ENCODE measurements at places on chromosomes 16 and 17. TPM values are rescaled to one million over a fixed set of nuclear protein-coding genes. Genes with fewer than 3 reads are reported as not detected.
A peak's percentile ranks its signal among the peaks of the same experiment; 100 is the strongest.

AOC3 gene
- 17.6 TPM for polyA plus RNA-seq

GRCh38 chr17:16938496-16939207 is 33.3 kb downstream of the TNFRSF13B start:
- H3K36me3 ChIP-seq = no peaks in the 10 kb centered on the region
- no peak overlapping the region for H3K4me3 ChIP-seq
- DNase-seq = peak; percentile 35
- peaks cover 22% of the 10 kb centered on the region for H3K4me1 ChIP-seq
- H3K27ac ChIP-seq = no peak overlapping the region

EPOP gene
- 0.38 TPM for polyA plus RNA-seq

DNA sequence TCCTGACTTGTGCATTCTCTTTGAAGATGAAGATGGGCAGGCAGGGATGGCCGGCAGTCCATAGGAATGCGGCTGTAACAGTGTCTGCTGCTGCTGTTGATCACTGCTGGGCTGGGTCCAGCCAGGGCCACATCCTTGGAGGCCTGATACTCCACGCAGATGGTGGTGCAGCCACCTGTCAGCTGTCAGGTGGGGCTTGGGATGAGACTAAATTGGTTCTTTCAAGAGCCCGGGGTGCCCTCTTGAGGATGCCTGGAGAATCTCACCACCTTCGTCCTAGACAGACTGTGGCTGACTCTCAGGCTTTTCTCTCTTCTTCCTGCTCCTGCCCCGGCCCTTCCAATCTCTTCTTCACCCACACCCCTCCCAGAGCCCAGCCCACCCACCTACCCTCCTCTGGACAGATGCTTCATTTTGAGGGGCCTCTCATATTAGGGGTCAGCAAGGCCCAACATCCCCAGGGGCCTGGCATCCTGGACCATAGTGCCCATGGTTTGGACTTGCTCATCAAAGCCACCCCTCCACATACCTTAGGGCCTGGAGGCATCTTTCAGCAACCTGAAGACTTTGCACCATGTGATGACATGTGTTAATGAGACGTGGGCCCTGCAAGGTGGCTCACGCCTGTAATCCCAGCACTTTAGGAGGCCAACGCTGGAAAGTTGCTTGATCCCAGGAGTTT is 19.1 kb downstream of the OSBPL7 start:
- H3K36me3 ChIP-seq = peaks cover 9% of the 10 kb centered on the region
- peaks cover 11% of the 10 kb centered on the region for H3K4me1 ChIP-seq
- H3K27ac ChIP-seq = no peak overlapping the region
- H3K4me3 ChIP-seq = no peak overlapping the region
- H3K27me3 ChIP-seq = peaks cover 2% of the 10 kb centered on the region

- H3K27me3 ChIP-seq = no peaks in the 10 kb centered on the region
- DNase-seq = no peak
- H3K4me1 ChIP-seq = peaks cover 39% of the 10 kb centered on the region
- H3K36me3 ChIP-seq = peaks cover 79% of the 10 kb centered on the region
- no peak overlapping the region for H3K4me3 ChIP-seq
- H3K27ac ChIP-seq = no peak overlapping the region
These were observed 21.6 kb downstream of the LASP1 start for GRCh38 chr17:38891441-38891840.

AGRP gene
- not detected for polyA plus RNA-seq

GRCh38 chr16:70692873-70693671 is 7.2 kb upstream of the MTSS2 start:
- DNase-seq = peak; percentile 91
- peak overlapping the region; percentile 98 for H3K27ac ChIP-seq
- H3K36me3 ChIP-seq = peaks cover 14% of the 10 kb centered on the region
- H3K27me3 ChIP-seq = no peaks in the 10 kb centered on the region

DNA sequence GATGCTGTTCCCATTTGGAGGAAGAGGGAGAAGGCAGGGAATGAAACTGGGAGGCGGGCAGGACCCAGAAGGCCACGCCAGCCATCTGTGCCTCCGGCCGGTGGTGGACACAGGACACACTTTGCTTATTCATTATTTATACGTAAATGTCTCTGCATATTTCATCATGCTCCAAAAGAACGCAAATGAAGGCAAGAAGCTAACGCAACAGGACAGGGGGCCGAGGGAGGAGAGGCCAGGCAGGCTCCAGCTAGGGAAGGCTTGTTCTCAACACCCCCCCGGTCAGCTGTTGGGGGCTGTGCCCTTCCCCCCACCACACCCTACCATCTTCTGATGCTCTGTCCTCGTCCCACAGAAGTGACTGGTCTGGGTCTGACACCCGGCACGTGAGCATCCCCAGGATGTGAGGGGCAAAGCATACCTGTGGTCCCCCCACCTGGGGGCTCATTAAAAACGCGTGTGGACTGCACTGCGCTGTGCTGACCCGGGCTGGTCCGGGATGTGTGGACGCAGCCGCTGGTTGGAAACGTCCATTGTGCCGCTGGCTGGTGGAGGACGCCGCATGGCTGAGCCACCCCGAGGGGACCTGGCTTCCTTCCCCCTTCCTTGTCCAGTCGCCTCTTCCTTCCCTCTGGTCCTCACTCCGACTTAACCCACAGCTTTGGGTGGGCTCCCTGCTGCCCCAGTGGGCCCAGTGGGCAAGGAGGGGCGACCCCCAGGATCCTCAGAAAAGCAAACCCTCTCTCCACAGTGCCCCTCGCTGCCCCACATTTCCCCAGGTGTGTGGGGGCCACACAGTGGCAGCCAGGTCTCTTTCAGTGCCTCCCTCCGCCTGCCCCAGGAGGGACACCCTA is 46.4 kb upstream of the ENPP7 start:
- no peaks in the 10 kb centered on the region for H3K36me3 ChIP-seq
- H3K27ac ChIP-seq = no peak overlapping the region
- no peak for DNase-seq
- no peaks in the 10 kb centered on the region for H3K4me1 ChIP-seq

DNA sequence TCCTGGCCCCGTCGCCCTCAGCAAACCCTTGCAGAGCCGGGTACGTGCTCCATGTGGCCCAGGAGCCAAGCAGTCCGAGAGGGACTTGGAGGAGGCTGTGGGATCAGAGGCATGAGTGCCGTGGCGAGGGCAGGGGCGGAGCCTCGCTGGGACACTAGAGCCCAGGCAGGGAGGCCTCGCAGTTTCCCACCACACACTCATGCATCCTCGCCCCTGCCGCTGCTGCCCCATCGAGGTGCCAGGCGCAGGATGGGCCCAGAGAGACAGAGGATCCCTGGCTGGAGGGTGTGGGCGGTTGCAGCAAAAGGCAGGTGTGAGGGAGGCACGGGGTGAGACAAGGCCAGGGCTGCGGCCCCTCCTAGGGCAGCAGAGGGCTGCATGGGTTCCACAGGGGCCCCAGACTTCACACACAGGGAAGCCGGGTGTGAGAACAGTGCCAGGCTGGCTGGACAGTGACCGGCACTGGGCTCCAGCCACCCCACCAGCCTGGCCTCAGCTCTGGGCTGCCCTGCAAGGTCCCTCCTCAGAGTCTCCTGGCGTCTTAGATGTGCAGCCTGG is 7.7 kb downstream of the BCAR1 start:
- no peak overlapping the region for H3K4me3 ChIP-seq
- H3K27me3 ChIP-seq = no peaks in the 10 kb centered on the region
- H3K36me3 ChIP-seq = peaks cover 46% of the 10 kb centered on the region
- no peak for DNase-seq
- peaks cover 96% of the 10 kb centered on the region for H3K4me1 ChIP-seq
- H3K27ac ChIP-seq = peak overlapping the region; percentile 95

KRTAP4-6 gene
- not detected for polyA plus RNA-seq

GRCh38 chr16:25198021-25198420 is 18.7 kb upstream of the AQP8 start:
- no peaks in the 10 kb centered on the region for H3K27me3 ChIP-seq
- H3K36me3 ChIP-seq = no peaks in the 10 kb centered on the region
- no peak overlapping the region for H3K27ac ChIP-seq

DNA sequence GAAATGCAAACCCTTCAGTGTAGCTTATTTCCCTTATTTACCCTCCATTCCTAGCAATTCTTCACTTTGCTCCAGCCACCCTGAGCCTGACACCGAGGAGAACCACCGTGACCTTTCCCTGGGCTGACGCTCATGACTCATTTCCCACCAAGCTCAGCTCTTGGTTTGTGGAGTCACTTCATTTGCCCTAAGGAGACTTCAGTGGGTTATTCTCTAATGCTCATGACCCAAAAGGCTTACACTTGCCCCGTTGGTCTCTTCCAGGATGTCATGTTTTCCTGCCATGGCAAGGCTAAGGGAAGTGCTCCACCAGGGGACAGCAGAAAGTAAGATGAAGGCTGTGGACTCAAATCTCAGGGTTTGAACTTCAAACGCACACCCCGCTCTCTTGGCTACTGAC is 161.0 kb downstream of the CBLN1 start:
- H3K27ac ChIP-seq = no peak overlapping the region
- no peak overlapping the region for H3K4me3 ChIP-seq
- no peaks in the 10 kb centered on the region for H3K4me1 ChIP-seq
- no peaks in the 10 kb centered on the region for H3K27me3 ChIP-seq
- H3K36me3 ChIP-seq = no peaks in the 10 kb centered on the region
- no peak for DNase-seq
